ENCODE measurements at places on chromosomes 7 and 10.

DNA sequence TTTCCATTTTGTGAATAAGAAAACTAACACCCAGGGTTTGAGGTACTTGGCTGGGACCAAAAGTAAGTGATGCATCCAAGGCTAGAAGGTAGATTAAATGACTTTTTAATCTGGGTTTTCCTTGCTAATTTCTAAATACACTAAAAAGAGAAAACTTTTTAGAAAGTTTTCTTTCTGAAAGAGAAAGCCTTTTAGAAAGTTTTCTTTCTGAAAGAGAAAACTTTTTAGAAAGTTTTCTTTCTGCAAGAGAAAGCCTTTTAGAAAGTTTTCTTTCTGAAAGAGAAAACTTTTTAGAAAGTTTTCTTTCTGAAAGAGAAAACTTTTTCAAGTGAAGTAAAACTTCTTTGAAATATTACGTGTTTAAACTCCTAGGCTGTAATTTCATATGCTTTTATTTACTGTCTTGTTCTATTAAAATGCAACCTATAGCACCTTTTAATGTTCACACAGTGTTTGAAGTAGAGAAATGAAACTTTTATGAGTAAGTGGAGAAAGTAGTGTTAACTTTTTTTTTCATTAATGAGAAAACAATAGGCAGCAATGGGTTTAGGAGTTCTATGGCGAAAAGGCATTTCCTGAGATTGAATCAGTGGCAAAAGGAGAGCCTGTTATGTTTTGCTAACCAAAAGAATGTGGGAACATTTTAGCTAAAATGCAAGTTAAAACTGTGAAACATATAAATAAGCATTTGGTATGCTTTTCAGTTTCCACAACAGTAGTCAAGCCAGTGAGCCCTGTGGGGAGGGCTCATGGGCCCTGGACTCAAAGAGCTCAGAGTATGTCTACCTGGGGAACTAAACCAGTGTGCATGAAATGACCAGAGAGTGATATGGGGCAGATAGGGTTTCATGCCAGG, 103.7 kb downstream of the RBM20 start:
- DNase-seq: no peak

DNA sequence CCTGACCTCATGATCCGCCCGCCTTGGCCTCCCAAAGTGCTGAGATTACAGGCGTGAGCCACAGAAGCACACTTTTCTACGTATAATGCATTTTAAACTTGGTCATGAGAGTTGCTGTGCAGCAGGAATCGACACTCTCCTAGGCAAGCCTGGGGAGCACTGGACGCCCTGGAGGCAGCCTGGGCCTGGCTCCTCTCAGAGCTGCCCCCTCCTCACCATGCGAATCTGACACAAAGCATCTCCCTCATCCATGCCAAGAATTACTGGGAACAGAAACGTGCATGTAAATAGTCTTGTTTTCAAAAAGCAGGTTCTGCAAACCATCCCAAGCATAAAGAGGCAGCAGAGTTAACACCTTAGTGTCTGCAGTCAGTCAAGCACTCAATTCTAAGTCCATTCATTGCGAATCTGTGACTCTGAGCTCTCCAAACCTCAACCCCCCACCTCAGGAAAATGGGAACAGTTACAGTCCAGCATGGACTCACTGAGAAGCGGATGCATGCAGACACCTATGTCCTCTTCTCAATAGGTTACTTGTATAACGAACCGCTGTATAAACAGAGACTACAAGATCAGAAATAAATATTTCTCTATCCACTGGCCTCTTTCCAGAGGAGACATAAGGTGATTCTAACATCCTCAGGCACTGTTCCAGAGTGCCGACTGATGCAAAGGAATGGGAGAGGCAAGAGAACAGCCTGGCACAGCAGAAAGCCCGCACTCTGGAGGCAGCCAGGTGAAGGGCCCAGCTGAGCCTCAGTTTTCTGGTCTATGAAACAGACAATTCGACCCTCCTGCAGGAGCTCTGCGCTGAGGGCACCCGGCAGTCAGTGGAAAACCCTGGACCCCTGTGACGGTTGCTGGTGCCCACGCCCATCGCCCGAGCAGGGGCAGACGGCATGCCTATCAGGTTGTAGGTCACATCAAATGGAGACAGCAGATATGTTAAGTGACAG, 68.9 kb downstream of the MAD1L1 start:
- no peak for DNase-seq

DNA sequence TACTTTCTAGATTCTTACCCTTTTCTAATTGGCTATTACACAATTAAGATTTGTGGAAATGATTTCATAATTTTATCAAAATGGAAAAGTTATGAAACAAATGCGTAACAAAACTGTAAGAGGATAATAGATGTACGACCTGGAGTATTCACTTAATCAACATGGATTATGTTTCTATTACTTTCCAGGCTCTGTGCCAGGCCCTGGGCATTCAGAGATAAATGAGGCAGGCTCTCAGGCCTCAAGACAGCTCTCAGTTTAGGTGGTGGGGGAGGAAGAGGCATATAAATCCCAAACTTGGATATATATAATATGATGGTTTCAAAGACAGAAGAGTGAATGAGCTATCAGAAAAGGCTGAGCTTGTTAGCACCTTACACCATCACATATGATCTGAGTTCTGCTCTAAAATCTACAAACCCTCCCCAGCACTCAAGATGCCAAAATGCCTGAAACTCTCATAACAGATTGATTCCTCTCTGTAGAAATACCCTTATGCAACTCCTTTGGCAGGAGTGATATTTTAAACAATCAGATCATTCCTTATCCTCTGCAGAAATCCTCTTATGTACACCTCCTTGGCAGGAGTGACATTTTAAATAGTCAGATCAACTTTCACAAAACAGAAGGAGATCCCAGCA, 42.5 kb downstream of the ACBD5 start:
- DNase-seq: no peak

DNA sequence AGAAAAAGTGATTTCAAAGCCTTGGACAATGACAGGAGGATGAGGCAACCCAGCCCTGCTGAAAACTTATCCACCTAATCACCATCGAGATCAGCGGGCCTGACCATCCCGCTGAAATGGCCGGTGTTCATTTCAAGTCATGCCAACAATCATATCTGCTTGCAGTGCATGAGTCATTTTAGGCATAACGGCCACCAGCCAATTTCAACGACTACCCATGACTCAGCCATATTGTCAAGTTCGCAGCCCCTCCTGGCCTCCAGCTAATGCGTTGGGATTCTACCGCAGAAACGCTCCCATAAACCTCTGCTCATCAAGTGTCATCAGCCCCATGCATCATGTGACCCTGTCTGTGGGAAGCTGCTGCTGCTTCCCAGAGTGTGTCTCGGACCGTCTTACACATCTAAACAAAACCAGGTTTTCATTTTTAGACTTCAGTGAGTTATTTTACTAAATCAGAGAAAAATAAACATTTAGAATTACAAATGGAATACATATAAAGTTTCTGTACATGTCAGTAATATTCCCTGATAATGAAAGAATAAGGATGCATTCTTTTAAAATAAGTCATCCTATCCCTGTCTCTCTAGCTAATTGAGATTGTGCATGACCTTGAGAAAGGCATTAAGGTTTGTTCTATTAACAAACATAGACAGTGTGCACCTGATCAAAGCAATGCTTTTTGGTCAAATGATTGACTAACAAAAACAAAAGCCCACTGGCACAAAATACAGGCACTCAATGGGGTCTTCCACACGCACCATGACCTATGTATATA, 188.9 kb downstream of the ADAM12 start:
- no peak for DNase-seq

- no peak for DNase-seq
Measured at GRCh38 chr7:65239707-65240352, 133.8 kb upstream of the ZNF92 start.

GRCh38 chr7:105640956-105641810, 59.9 kb upstream of the EFCAB10 start:
- no peak for DNase-seq

DNA sequence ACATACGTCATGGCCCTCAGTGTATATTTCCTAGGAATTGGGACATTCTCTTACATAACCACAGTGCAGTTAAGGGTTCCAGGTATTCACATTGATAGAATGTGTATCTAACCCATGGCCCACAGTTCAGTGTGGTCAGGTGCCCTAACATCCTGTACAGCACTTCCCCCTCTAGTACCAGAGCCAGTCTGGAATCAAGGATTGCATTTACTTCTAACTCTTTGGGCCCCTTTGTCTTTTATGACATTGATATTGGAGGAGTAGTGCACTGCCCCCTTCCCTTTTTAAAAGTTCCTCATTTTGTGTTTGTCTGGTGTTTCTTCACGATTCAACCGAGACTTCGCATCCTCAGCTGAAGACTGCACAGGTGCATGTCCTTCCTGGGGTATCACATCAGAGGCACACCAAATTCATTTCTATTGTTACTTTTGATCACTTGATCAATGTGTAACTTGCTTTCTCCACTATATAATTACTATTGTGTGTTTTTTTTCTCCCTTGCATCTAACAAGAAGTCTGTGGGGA, 22.4 kb upstream of the NPFFR1 start:
- no peak for DNase-seq

Data from activated naive CD4-positive, alpha-beta T cell treated with anti-CD3 and anti-CD28 coated beads, Interleukin-2, amount 50 U/mL, for 72 hours (primary cell).